ENCODE measurements at places on chromosomes 4 and X. TPM values are rescaled to one million over a fixed set of nuclear protein-coding genes. Genes with fewer than 3 reads are reported as not detected.

GRCh38 chrX:41923978-41924683, 777 bp upstream of the CASK start:
- peaks cover 3% of the 10 kb centered on the region for H3K4me1 ChIP-seq
- H3K4me3 ChIP-seq: peak overlapping the region; percentile 73
- peak overlapping the region; percentile 45 for H3K27ac ChIP-seq
- peak; percentile 33 for DNase-seq
- H3K27me3 ChIP-seq: no peaks in the 10 kb centered on the region
- H3K36me3 ChIP-seq: no peaks in the 10 kb centered on the region

ETNPPL gene
- total RNA-seq: not detected

CXCL6 gene
- total RNA-seq: not detected

GRCh38 chrX:54920610-54921426, at the start of gene TRO:
Gene TRO, plus strand, starts transcription at chrX:54920824. Its CDS starts 1,423 bp downstream, at chrX:54922247.
- peak; percentile 1 for DNase-seq
- no peaks in the 10 kb centered on the region for H3K27me3 ChIP-seq
- H3K27ac ChIP-seq: no peak within 1 kb of the TSS
- no peaks in the 10 kb centered on the region for H3K4me1 ChIP-seq
- H3K36me3 ChIP-seq: no peaks in the 10 kb centered on the region

RHOXF2 gene
- not detected for total RNA-seq

GABRQ gene
- 0.11 TPM for total RNA-seq

DNA sequence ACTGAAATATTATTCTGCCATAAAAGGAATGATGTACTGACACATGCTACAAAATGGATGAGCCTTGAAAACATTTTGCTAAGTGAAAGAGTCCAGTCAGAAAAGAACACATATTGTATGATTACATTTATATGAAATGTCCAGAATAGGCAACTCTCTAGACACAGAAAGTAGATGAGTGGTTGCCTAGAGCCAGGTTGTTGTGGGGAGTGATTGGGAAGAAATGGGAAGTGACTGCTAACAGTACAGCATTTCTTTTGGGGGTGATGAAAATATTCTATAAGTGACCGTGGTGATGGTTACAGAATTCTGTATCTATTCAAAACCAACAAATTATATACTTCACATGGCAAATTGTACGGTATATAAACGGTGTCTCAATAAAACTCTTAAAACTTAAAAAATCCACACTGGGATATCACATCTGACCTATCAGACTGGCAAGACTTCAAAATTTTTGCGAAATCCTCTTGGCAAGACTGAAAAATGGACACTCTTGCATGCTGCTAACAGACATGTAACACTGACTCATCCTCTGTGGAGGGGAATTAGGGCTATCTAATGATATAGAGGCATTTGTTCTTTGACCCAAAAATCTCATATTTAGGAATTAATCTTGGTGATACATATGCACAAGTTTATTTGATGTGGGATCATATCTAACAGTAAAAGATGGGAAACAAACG, 71.8 kb downstream of the FAM13A start:
- no peaks in the 10 kb centered on the region for H3K36me3 ChIP-seq
- no peak for DNase-seq
- H3K27me3 ChIP-seq: no peaks in the 10 kb centered on the region
- H3K27ac ChIP-seq: no peak overlapping the region
- H3K4me1 ChIP-seq: no peaks in the 10 kb centered on the region
- no peak overlapping the region for H3K4me3 ChIP-seq

AWAT1 gene
- not detected for total RNA-seq

DNA sequence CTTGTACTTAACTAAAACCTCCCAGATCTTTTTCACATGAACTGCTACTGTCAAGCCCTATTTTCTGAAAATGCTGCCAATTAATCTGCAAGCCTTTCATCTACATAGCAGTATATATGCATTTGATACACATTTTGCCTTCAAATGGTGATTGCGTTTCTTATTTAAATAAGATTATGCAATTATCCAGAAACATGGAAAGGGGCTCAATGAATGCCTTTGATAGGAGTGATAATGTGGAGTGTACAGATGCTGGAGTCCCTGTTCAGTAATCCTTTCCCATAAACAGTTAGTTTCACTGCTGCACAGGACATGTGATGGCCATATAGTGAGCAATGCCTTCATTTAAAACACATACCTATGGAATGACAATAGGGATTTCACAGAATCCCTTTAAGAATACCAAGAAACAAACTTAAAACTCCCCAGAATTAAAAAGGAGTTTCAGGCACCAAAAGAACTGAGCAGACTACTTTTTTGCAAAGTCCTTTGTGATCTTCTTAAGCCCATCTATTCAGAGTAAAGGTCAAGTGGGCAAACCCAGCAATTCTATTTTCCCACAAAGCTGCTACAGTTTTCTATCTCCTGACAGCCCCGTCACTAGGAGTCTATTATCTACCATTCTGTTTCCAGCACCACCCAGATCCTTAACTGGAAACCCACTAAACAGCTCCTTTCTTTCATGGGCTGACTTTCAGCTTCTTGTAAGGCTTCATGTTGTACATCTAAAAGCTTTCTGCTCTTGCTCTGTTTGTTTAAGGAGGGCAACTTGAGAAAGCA, 120.3 kb downstream of the UNC5C start:
- no peaks in the 10 kb centered on the region for H3K36me3 ChIP-seq
- no peaks in the 10 kb centered on the region for H3K27me3 ChIP-seq
- no peak for DNase-seq
- H3K4me1 ChIP-seq: no peaks in the 10 kb centered on the region

DNA sequence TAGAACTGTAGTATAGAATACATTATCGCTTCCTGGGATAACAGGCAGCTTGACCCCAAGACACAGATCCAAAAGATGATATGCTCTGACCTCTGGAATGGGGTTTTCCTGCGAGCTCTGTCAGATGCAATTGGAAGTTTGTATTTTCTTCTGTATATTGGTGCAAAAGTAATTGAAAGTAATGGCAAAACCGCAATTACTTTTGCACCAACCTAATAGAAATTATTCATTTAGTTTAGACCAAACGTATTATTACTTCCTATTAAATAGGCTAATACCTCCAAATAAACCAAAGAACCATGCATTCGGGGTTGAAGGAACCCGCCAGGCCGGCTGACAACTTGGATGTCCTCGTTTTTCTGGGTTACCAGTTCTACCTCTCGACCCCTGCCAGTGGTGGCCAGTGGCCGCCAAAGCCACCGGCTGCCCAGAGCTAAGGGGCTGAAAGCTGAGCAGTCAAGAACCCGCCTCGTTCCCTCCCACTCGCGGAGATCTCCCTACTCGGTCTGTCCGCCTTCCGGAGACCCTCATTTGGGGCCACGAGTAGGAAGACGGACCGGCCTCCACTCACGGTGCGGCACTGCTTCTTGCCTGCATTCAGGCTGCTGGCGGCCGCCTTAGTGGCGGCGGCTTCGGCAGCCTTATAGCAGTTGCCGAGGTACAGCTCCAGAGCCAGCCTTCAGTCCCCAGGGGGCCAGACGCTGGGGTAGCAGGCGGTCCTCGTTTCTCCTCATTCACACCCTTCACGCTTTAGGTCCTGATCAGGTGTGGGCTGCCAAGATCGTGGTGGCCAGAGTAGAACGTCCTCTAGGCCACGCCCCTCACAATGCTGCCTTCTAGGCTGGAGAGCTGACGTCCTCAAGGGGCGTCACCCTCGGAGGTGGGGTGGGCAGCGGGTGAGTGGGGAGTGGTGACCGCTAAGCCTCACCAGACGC, 121.9 kb downstream of the RBMX2 start:
- no peak overlapping the region for H3K27ac ChIP-seq
- H3K36me3 ChIP-seq: no peaks in the 10 kb centered on the region
- H3K27me3 ChIP-seq: no peaks in the 10 kb centered on the region
- DNase-seq: no peak

DNA sequence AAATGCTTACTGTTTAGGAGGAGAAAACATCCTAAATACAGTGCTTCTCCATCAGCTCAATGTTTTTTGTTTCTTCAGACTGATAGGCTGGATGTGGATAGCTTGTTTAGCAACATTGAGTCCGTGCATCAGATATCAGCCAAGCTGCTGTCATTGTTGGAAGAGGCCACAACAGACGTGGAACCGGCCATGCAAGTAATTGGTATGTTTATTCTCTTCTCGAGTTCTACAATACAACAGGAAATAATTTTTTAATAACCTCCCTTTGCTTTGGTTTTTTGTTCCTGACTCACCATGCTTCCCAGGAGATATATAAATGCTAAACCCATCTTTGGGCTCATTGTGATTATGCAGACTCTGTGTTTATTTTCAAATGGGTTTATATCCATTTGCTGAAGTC, 60.9 kb downstream of the ARHGEF38 start:
- H3K27ac ChIP-seq: no peak overlapping the region
- no peaks in the 10 kb centered on the region for H3K4me1 ChIP-seq
- H3K27me3 ChIP-seq: no peaks in the 10 kb centered on the region

DNA sequence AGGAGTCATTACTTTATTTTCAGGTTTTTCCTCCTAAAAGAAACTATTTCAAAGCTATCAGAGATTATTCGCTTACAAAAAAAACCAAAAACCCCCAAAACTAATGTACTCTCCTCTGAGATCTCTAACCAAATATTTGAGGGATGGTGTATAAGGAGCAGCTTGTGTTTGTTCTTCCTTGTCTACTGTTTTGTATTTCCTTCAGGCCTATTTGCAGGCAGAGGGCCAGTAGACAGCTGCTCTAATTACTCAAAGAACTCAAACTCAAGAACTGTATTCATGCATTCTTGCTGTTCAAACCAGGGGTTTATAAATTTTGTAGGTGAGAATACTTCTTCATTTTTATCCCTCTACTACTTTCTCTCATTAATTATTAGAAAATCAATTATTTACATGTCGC, 51.3 kb downstream of the SH3RF1 start:
- peaks cover 16% of the 10 kb centered on the region for H3K4me1 ChIP-seq
- peaks cover 17% of the 10 kb centered on the region for H3K36me3 ChIP-seq
- no peak for DNase-seq

DNA sequence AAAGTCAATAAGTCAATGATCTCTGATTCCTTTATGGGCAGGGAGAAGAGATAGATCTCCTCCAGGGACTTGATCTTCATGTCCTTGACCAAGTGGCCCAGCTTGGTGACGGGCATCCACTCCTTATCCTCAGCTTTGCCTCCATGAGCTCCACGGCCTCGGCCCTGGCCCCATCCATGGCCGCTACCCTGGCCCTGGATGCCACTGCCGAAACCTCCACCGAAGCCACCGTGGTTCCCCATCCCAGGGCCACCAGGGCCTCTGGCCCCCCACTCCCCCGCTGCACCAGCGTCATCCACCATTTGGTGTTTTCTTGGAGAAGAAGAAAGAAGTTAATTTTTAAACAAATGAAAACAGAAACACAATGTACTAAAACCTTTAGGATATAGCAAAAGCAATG, 518.1 kb downstream of the GRXCR1 start:
- H3K36me3 ChIP-seq: no peaks in the 10 kb centered on the region
- H3K27me3 ChIP-seq: no peaks in the 10 kb centered on the region
- no peak overlapping the region for H3K4me3 ChIP-seq
- no peaks in the 10 kb centered on the region for H3K4me1 ChIP-seq
- DNase-seq: no peak

GRCh38 chr4:72418458-72418857, 150.6 kb downstream of the ADAMTS3 start:
- no peaks in the 10 kb centered on the region for H3K36me3 ChIP-seq
- H3K27ac ChIP-seq: no peak overlapping the region

GRCh38 chr4:145860446-145860845, 78.2 kb downstream of the ZNF827 start:
- H3K4me3 ChIP-seq: no peak overlapping the region
- H3K27me3 ChIP-seq: no peaks in the 10 kb centered on the region
- no peak overlapping the region for H3K27ac ChIP-seq
- peaks cover 43% of the 10 kb centered on the region for H3K36me3 ChIP-seq
- H3K4me1 ChIP-seq: no peaks in the 10 kb centered on the region

GRCh38 chr4:26307037-26307800, 13.6 kb upstream of the RBPJ start:
- no peak overlapping the region for H3K27ac ChIP-seq
- no peak for DNase-seq
- H3K4me1 ChIP-seq: no peaks in the 10 kb centered on the region

GRCh38 chr4:69894186-69894585, 34.2 kb upstream of the SULT1E1 start:
- DNase-seq: no peak
- H3K27ac ChIP-seq: no peak overlapping the region
- H3K36me3 ChIP-seq: no peaks in the 10 kb centered on the region
- no peaks in the 10 kb centered on the region for H3K4me1 ChIP-seq
- H3K4me3 ChIP-seq: no peak overlapping the region

DNA sequence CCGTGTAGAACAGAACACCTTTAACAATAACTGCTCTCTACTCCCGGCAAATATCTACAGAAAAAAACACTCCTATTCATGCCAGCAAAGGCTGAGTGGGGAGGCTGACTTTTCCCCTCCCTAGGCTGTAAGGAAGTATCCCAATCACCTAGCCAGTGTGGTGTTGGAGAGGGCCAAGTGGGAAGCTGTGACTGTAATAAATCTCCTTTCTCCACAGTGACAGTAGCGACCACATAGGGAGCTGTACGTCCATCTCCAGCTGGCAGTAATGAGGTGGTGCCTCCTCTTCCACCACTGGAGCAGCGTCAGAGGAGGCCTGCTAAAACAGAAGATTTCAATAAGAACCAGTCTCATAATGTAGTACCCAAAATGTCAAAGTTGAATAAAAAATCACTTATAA, 47.9 kb upstream of the PLAC1 start:
- no peaks in the 10 kb centered on the region for H3K4me1 ChIP-seq
- no peaks in the 10 kb centered on the region for H3K36me3 ChIP-seq
- H3K4me3 ChIP-seq: no peak overlapping the region
- H3K27me3 ChIP-seq: no peaks in the 10 kb centered on the region

DNA sequence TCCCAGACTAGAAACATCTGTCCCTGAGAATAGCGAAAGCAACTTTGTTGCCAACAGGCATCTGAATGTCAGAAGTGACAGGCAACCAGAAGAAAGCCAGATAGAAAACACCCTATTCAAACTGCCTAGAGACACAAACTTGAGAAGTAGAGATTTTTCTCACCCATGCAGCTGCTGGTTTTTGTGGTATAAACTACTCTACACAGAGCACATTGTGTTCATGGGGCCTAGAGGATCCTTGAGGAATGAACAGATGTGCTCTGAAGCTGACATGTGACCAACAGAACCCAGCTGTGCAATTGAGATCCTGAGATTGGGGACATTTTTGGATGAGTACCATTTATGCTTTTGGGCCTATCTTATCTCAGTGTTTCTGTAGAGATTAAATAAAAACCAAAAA, 63.6 kb upstream of the NRK start:
- H3K27ac ChIP-seq: no peak overlapping the region
- no peaks in the 10 kb centered on the region for H3K4me1 ChIP-seq
- no peaks in the 10 kb centered on the region for H3K27me3 ChIP-seq

NDNF gene
- total RNA-seq: not detected

GRCh38 chrX:44183329-44183728, 160.1 kb downstream of the EFHC2 start:
- no peaks in the 10 kb centered on the region for H3K4me1 ChIP-seq
- H3K27ac ChIP-seq: no peak overlapping the region
- H3K4me3 ChIP-seq: no peak overlapping the region
- no peaks in the 10 kb centered on the region for H3K36me3 ChIP-seq
- DNase-seq: no peak
- no peaks in the 10 kb centered on the region for H3K27me3 ChIP-seq

DNA sequence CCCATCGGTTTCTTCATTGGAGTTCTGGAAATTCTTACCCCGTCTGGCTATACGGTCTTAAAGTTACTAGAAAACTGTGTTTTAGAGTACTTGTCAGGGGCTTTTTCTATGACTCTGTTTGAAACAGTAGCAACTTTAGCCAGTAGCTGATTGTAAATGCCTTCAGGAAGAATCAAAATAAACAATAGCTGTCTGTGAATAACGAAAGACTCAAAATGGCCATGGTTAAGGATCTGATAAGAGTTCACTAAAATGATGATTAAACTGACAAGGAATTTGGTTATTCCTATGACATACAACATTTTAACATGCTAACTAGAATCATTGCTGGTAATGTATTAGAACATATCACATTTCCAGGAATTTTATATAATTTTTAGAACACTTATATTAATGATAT, 191.0 kb downstream of the EVC2 start:
- no peak overlapping the region for H3K4me3 ChIP-seq
- no peak overlapping the region for H3K27ac ChIP-seq
- peaks cover 5% of the 10 kb centered on the region for H3K4me1 ChIP-seq
- no peaks in the 10 kb centered on the region for H3K27me3 ChIP-seq
- DNase-seq: peak; percentile 8

All from SJSA1 (cell line).